ENCODE measurements at places on chromosomes 12 and 14.

DNA sequence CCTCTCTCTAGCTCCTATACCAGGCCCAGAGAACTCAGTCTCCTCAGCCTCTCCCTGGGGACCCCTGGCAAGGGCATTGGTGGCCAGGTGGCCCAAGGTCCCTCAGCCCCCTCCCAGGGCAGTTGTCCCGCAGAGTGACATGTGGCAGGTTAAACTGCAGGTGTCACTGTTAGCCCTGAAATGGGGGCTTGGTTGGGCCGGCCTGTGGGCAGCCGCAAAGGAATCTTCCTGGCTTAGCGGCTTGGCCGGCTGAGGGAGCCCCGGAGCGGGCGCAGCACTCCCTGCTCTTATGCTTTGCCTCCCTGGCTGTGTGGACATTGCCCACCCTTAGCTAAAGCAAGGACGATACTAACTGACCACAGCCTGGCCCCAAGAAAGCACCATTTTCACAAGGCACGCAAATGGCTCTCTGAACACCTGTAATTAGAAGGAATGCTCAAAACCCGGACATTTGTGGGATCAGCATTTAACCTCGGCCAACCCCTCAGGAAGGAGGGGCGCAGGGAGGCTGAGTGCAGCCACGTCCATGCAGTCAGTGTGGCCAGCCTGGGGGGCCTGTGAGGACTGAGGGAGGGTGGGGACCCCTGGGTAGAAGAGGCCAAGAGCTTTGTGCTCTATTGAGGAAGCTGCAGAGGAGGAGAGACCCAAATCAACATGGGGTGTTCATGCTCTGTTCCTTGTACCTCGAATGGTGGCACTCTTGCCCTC lies 82.2 kb downstream of the PAPOLA start:
- no peak for DNase-seq

DNA sequence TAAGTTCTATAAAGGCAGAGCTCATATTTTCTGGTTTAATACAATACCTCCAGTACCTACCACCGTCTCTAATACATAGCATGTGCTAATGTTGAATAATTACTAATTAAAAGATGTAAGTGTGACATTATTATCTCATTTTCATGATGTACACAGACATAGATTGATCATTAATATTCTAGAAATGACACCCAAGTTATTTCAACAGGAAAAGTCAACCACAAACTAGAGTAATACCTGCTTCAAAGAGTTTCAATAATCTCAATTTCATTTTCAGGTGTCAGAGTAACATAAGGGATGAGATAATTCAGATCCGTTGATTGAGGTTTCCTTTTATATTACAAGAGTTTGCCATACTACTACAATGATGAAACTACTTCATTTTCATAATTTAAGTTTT lies 388.9 kb downstream of the SOX5 start:
- DNase-seq: no peak

- no peak for DNase-seq
These were observed 11.5 kb downstream of the TEAD4 start for GRCh38 chr12:2970744-2971143.

DNA sequence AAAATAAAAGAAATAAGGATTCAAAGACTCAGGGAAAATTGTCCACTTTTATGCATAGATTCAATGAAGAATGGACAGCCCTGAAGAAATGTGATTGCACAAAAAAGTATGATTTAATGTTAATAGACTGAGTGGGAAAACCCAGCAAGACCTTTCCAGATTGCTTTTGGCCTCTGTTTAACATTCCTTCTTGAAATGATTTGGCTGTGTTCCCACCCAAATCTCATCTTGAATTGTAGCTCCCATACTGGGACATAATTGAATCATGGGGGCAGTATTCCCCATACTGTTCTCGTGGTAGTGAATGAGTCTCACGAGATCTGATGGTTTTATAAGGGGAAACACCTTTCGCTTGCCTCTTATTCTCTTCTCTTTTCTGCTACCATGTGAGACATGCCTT lies 1316.9 kb upstream of the SEL1L start:
- no peak for DNase-seq

DNA sequence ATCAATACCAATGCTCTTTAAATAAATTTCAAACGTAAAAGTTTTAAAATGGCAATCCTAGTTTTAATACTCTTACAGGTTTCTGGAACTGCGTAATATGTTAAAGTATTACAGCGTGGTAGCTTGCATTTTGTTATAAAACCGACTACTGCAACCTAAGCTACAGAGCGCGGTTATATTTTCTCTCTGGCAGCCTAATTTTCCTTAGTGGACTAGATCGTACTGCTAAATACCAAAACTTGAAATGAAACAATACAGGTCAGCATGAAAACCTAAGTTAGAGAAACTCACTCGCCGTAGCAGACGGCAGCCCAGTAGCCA lies 1.2 kb downstream of the CCDC92 start:
- DNase-seq: no peak

DNA sequence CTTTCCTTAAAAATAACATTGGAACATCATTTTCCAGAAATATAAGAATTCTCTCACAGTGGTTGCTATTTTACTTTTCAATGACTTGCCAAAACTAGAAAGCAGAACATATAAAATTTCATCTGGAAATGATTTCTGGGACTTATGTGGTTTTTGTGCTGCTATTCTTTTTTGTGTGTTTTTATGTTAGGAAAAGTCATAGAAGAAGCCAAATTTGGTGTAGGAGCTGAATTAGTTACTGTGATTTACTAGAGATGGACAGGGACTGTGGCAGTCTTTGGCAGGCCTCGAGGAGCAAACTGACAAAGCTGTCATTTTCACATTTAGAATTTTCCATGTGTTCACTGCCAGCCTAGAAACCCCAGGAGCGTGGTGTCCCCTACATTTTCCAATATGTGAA lies 38.3 kb upstream of the LDHB start:
- no peak for DNase-seq

DNA sequence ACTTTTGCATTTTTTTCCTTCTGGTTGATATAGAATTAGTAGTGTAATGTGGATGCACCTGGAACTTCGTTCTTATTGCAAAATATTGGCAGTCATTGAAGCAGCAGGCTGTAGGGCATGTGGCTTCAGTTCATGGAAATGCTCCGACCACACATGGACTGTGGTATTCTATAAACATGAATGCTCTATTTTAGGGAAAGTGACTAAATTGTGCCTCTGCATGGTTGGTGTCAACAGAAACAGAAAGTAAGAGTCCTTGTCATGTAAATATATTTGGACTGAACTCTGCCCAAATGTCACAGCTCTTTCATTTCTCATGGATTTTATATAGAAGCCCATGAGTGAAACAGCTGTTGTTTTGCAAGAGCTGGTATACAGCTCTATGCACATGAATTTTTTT lies 917.0 kb downstream of the LRFN5 start:
- no peak for DNase-seq
